Activated naive CD8-positive, alpha-beta T cell treated with anti-CD3 and anti-CD28 coated beads, Interleukin-2, amount 10 ng/mL, durations not matched to agents 7 days and 5 days (primary cell): ENCODE measurements at places on chromosomes 6 and 20. TPM values are rescaled to one million over a fixed set of nuclear protein-coding genes. Genes with fewer than 3 reads are reported as not detected.

GRCh38 chr6:110731196-110731595 is 84.1 kb downstream of the CDK19 start:
- DNase-seq = no peak

DNA sequence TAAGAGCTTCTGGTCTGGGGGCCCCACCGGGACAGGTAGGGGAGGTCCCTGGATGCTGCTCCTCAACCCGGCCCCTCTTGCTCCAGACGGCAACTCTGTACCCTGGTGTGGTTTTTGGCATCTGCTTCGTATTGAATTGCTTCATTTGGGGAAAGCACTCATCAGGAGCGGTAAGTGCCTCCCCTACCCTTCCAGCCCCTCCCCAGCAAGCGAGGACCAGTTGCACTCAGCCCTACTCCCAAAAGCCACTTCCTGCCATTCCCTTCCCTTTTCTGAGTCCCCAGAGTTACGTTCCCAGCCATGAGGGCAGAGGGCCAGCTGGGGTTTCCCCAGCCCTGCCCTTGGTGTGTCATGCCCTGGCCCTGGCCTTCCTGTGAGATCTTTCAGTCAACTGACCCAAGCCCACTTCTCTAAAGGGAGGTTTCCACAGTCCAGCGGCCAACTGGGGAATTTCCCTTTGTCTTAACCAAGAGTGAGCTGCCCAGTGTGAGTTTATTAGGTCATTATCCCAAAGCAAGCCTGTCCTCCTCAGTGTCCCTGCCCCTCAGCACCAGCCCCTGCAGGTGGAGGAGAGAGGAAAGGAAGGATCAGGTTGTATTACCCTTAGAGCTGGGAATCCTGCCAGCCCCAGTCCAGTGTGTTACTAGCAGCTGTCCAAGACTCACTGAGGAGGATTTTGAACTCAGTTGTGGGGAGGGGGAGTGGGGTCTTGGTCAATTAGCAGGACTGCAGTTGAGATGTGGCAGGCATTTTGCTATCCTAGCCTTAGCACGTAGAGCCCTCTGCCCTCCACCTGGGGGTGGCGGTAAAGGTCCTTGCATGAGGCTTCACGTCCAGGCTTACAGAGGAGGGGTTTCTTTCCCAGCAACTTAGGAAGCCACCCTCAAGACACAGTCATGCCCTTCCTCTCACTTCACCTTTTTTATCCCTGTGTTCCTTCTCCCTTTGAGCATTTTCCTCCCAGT is 45.8 kb downstream of the TM9SF4 start:
- DNase-seq = peak; percentile 21

The HAO1 gene
- total RNA-seq = not detected

GRCh38 chr6:19925533-19925932 is 88.4 kb downstream of the ID4 start:
- no peak for DNase-seq

GRCh38 chr6:21438986-21439352 is 154.6 kb upstream of the SOX4 start:
- no peak for DNase-seq
